ENCODE measurements at places on chromosomes 2 and 18.

DNA sequence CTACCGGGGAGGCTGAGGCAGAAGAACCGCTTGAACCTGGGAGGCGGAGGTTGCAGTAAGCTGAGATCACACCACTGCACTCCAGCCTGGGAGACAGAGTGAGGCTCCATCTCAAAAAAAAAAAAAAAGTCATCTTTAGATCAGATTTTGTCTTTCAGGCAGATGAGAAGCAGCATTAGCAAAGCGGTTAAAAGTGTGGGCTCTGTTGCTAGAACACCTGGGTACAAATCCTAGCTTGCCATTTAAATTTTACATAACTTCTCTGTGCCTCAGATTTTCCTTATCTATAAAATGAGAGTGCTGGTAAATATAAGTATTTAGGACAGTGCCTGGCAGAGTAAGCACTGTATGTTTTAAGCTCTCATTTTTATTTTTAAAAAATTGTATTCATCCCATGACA, 8.2 kb downstream of the CNOT9 start:
- no peak for DNase-seq

DNA sequence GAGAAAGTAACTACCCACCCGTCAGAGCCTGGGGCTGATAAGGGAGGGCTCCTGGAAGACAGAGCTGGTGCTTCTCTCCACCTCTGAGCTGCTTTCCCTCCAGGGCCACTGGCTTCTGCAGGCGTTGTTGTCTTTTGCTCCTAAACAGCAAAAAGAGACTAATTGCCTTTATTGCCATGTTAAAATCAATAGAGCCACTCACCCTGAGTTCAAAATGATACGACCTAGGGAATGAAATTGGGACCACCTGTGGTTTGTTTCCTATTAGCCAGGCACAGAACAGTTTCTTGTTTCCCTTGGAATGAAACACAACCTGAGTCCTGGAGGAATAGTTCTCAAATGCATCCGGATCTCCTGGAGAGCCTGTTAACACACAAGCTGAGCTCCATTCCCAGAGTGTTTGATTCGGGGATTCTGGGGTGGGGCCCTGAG, 45.8 kb downstream of the TCF7L1 start:
- DNase-seq = no peak

DNA sequence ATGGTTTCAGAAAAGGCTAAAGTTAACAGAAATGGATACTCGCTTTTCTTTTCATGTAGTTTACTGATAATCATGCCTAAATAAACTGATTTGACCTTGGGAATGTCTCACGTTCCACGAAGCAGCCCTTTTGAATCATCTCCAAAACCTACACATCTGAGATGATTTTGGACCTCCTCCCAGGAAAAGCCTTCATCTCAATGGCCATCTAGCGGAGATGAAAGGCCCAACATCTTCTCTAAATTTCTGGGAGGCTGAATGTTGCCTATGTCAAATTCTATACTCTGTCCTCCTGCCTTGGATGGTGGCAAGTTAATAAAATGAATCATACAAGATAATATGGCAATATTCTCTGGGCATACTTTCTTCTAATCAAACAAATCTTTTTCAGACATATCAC, 448.5 kb downstream of the ZEB2 start:
- no peak for DNase-seq

GRCh38 chr2:70901227-70902066, 34.3 kb upstream of the ATP6V1B1 start:
- no peak for DNase-seq

DNA sequence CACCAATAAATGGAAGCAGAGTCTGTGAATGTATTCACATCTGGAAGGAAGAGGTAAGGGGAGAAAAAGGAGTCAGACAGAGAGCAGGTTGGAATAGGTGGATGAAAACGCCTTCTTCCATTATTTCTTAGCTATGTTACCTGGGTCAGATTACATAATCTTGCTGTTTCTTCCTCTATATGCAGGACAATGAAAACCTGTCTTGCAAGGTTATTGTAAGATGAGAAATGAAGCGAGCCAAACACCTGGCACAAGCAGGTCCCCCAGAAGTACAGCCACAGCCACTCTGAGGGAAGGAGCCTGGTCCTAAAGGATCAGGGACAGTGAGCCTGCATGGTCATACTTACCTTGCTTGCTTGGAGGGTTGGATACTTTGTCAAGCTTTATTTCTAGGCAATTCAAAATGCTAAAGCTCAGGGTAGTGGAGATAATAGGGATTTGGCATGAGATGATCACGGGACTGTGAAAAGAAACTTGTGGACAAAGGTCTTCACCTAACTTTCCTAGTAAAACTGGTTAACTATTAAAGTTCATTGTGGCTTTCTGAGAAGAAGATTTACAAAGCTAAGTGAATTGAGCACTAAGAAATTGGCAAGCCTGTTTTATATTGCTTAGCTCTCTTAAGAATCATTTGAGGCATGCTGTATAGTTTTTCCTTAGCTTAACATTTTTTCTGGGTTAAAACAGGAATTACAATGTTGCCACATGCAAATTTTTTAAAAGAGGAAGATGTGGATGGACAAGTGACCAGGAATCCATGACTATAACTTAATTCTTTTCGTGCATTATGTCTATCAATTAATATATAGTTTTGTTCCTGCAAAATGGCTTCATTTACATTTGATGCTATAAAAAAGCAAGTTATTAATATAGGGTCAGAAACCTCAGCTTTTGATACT, 15.7 kb upstream of the PLA2R1 start:
- no peak for DNase-seq

DNA sequence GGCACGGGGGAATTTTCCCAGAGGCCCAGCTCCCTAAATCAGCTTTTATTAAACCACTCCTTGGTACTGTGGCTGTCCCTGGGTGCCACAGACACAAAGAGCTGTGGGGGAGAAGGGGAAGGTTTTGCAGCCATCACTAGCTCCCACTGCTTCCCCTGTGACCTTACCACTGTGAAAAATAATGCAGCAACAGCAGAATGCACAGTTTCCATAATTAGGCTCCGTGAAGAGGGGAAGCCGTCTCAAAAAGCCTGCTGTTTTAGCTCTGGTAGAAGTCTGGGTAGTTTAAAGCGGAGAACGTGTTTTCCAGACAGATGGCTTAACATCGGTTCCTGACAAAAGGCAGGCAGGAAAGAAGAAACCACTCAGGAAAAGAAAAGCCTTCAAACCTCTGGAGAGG, 27.5 kb upstream of the CAB39 start:
- no peak for DNase-seq

DNA sequence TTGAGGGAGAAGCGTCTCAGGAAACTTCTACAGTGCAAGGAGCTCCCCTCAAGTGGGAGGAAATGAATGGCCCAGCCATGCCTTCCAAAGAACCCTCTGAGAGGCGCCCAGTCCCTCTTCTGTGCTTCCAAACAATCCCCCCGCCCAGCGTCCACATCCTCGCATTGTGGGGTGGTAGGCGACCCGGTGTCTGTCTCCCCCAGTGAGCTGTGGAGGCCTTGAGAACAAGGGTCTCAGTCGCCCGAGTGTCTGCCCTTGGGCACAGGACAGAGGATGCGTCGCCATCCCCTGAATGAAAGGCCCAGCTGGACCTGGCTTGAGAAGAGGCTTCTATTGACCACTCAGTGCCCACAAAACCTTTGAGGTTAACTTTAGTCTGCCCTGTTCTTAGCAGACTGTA, 29.7 kb downstream of the INPP5D start:
- no peak for DNase-seq

- DNase-seq = no peak
Observed at GRCh38 chr2:127173057-127173456, 47.0 kb downstream of the CYP27C1 start.

Data from NCI-H774 (cell line).